ENCODE measurements at places on chromosomes 5 and 9. TPM values are rescaled to one million over a fixed set of nuclear protein-coding genes. Genes with fewer than 3 reads are reported as not detected.

Gene HAND1
- total RNA-seq: not detected

Gene HSPB3
- total RNA-seq: not detected

Gene CORO2A
- total RNA-seq: 3.9 TPM

Gene WDR38
- total RNA-seq: not detected

Gene COMMD10
- total RNA-seq: 28.8 TPM

Gene IFT74
- 8.6 TPM for total RNA-seq

Gene ORM2
- not detected for total RNA-seq

Gene ATOX1
- total RNA-seq: 91.4 TPM

Gene TICAM2
- 3.5 TPM for total RNA-seq

Gene LHX2
- not detected for total RNA-seq

Gene CLIC3
- 1.8 TPM for total RNA-seq

Gene CDH12
- not detected for total RNA-seq

Gene SERF1A
- 4.1 TPM for total RNA-seq

Gene WNT8A
- not detected for total RNA-seq

Gene PLPPR1
- not detected for total RNA-seq

Gene PCDHB13
- not detected for total RNA-seq

Gene FAT2
- not detected for total RNA-seq

Gene MLANA
- not detected for total RNA-seq

Gene ANKRD31
- total RNA-seq: 0.29 TPM

Gene PAXX
- total RNA-seq: 84.2 TPM

Gene SLC6A18
- total RNA-seq: not detected

Gene CCDC183
- 0.42 TPM for total RNA-seq

Gene SPEF2
- 7.8 TPM for total RNA-seq

Gene GRIN3A
- not detected for total RNA-seq

Gene PAX5
- 0.32 TPM for total RNA-seq

Gene PCDHB4
- total RNA-seq: not detected

Gene PCDHGB4
- total RNA-seq: 0.17 TPM

Gene FOXI1
- not detected for total RNA-seq

Gene CIZ1
- total RNA-seq: 142 TPM

Gene ROPN1L
- total RNA-seq: 3.0 TPM

Gene SELENOP
- not detected for total RNA-seq

Gene DOCK8
- 266 TPM for total RNA-seq

Gene TMEM174
- total RNA-seq: not detected

Gene FABP6
- total RNA-seq: not detected

Gene SLC34A3
- not detected for total RNA-seq

Gene PLPP6
- 10.0 TPM for total RNA-seq

Gene ZNF483
- 4.7 TPM for total RNA-seq

Gene ACOT12
- not detected for total RNA-seq

Gene FCN2
- total RNA-seq: not detected

Gene PCAT7
- total RNA-seq: not detected

Gene KLHL3
- total RNA-seq: 3.8 TPM

Gene PCDHB6
- total RNA-seq: not detected

Gene SLC25A2
- total RNA-seq: 0.56 TPM

Gene DRD1
- not detected for total RNA-seq

Gene DOCK2
- 333 TPM for total RNA-seq

Gene TLR4
- not detected for total RNA-seq

Gene PLPP1
- total RNA-seq: 20.8 TPM

Gene DBN1
- 6.0 TPM for total RNA-seq

Gene TMEM215
- total RNA-seq: not detected

Gene F2RL2
- total RNA-seq: not detected

Gene PHF24
- total RNA-seq: not detected

Gene NUTM2G
- total RNA-seq: not detected

Gene SMC2
- total RNA-seq: 49.8 TPM

Gene KLF4
- 0.32 TPM for total RNA-seq

All from T-helper 1 cell treated with Interleukin-12 subunit alpha and Interleukin-12 subunit beta and Interleukin-4 antibody, amounts not matched to agents 30 ng/mL and 1 ng/mL, for 36 hours (primary cell).